ENCODE measurements at places on chromosomes 2 and 18.
A peak's percentile ranks its signal among the peaks of the same experiment; 100 is the strongest.

DNA sequence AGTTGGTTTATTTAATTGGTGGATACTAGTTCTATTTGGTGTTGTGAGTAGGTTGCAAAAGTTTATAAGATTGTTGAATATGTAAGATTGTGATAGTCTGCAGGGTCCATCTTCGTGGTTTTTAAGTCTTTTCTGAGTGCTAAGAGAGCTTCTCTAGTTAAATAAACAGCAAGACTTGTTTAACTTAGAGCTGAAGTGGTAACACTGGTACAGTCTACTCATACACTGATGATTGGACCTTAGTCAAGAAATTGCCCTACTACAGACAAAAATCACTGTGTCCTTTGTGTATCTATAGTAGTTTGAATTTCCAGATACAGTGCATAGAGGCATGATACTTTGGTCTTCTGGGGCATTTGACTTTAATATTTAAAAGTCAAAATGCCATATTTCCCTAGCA lies 94.6 kb downstream of the PHLPP1 start:
- DNase-seq: no peak

DNA sequence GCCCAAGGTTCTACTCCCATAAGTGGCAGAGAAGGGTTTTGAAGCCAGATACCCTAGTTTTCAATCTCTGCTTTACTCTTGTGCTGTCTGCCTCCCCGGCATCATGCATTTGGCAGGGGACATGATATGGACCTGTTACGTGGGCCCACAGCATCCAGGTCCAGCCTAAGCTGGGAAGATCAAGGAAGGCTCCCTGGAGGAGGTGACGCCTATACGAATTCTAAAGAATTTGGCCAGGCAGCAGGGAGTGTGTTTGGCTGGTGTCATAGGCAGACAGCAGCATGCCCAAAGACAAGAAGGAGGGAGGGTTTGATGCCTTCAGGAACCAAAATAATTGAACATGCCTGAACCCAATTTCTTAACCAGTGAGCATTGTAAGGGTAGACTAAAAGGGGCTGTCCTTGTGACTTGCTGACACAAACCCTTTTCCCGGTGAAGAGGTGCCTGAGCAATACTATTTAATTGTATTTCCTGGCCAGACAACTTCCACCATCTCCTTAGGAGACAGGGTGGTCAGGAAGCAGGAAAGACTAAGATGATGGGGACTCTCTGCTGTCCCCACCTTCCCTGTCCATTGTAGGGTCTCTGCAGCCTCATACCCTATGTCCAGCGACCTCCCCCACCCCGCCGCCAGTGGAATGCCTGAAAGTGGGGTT lies 21.3 kb downstream of the NRP2 start:
- DNase-seq: no peak

DNA sequence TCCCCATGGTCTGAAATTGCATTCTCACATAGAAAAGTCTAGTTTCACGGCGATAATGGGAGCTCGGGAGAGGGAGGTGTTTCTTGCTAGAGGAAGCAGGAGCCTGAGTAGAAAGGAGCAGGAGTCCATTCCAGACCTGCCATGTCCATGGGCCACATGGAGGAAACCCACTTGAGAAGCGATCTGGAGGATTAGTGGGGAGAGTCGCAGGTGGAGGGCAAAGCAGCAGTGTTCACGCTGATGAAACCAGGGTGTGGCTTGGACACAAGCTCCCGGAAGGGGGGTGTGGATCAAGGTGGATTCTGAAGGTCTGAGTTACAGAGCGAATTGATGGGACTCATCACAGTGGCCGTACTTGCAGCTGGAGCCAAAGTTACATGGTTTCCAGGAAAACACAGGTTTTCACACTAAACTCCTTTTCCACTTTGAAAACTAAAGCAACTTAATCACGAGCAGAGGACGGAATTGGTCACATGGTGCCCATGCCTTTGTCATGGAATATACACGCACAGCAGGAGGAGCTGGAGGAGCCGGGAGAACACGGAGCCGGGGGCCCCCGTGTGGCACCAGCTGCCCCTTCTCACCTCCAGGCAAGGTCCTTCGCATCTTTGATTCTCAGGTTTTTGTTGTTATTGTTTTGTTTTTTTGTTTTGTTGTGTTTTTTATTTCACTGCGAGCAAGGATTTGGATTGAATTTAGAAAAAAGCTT lies 255.1 kb upstream of the MYT1L start:
- no peak for DNase-seq

DNA sequence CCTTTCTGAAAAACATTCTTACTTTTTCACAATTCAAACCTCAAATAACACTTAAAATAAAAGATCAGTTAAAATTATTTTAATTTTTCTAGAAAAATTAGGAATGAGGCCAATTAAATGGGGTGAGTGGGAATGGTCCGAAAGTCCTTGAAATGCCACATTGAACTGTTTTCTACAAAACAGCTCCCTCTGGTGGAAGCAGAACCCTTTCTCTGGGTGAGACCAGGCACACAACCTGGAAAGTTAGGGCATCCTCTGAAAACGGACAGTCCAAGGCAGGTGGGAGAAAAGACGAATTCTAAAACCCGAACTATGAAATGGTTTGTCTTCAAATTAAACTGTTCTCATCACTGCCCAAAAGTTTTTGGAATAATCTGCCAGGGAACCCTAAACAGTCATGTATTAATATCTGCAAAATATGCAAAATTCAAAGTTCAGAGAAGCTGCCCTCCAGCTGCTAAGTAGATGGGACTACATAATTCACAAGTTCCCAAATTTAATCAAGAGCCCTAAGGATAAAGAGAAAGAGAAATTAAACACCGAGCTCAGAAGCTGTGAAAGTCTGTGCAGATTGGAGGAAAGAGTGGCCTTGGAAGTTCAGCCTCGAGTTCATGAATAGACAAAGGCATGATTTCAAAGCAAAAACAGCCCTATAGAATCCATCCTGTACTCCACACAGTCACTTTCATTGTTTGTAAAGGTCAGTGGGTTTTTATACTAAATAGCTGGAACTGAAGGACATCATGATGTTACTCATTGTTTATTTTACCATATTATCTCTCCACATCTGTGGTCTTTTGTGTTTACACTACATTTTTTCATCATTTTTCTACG lies 108.3 kb downstream of the PIEZO2 start:
- DNase-seq: peak; percentile 63

- peak; percentile 7 for DNase-seq
These were observed 81.8 kb upstream of the CDCA7 start for GRCh38 chr2:173272849-173273248.

DNA sequence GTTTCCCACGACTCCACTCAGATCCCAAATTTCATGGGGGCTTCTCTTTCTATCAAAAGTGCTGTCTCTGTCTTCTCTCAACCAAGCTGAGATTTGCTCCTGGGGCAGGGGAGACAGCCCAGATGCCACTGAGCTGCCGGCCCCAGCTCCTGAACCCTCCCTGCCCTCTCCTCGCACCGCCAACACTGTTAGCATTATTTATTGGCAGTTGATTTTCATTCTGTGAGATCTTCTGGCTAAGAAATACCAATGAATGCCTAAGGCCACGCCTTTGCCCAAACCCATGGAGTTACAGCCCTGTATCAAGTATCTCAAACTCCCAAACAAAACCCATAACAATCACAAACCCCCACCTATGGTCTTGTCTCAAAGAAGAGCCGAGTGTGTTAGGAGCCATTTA lies 153.0 kb upstream of the TWIST2 start:
- no peak for DNase-seq

GRCh38 chr2:109001201-109001600 lies 12.2 kb upstream of the EDAR start:
- DNase-seq: no peak

DNA sequence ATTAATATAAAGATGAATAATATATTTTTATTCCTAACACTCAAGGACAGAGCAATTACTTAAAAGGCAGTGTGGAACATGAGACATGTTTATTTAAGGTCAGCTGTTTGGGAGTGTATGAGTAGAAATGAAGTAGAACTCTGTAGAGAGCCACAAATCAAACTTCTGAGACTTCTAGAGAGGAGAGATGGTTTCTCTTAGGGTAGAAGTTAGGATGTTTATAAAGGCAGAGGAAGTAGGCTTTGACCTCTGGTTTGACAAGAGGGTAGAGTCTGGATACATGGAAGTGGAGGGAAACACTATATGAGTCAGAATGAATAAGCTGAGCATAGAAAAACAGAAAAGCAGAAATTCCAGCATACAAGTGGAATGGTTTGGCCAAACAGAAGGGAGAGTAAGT lies 262.1 kb upstream of the KLHL14 start:
- DNase-seq: no peak

DNA sequence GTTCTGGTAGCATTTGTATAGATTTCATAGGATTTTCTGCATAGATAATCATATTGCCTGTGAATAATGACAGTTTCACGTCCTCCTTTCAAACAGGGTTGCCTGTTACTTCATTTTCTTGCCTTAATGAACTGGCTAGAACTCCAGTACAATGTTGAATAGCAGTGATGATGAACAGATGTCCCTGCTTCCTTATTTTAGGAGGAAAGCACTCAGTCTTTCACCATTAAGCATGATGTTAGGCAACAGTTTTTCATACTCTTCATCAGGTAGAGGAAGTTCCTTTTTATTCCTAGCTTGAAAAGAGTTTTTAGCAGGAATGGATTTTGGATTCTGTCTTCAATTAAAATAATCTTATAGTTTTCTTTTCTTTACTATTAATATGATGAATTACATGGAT lies 39.7 kb downstream of the C2orf76 start:
- no peak for DNase-seq

- DNase-seq: no peak
These were observed 179.5 kb upstream of the PARD3B start for GRCh38 chr2:204365811-204366210.

- peak; percentile 35 for DNase-seq
These were observed 105.1 kb downstream of the DYSF start for GRCh38 chr2:71558300-71559051.

DNA sequence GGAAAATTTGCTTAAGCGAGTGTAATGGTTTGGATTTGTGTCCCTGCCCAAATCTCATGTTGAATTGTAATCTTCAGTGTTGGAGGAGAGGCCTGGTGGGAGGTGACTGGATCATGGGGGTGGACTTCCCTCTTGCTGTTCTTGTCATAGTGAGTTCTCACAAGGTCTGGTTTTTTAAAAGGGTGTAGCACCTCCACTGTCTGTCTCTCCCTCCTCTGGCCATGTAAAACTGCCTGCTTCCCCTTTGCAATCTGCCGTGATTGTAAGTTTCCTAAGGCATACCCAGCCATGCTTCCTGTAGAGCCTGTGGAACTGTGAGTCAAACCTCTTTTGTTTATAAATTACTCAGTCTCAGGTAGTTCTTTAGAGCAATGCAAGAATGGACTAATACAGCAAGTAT lies 6.6 kb downstream of the YIPF4 start:
- no peak for DNase-seq

DNA sequence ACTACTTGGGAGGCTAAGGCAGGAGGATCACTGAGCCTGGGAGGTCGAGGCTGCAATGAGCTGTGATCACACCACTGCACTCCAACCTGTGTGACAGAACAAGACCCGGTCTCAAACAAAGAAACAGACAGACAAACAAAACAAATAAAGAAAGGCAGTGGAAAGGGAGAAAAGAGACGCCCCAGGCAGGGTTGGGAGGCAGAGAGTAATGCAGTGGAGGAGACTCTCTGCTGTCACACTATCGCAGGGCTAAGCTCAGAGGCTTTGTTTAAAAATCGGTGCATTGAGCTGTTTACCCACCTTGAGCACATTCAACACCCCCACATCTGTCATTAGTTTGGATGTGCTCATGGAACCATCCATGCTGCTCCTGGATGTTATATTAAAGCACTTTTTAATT lies 84.2 kb upstream of the RMP24 start:
- DNase-seq: no peak

DNA sequence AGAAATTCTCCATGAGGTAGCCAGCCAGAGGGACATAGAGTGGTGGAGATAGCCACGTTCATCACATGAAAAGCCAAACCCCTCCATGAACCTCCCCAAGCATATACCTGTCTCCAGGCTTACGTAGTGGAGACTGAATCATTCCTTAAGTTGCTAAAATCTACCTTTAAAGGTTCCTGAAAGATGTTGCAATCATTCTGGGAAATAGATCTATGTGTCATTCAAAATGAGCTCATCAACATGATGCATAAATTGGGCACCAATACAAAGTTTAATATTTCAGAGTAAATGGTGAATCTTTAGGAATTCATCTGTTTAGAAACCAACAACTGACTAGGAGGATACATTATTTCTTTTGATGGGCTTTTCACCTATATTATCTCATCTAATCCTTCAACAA lies 362.6 kb upstream of the ID2 start:
- DNase-seq: no peak

GRCh38 chr2:27296481-27296880 lies 11.8 kb downstream of the UCN start:
- peak; percentile 30 for DNase-seq

DNA sequence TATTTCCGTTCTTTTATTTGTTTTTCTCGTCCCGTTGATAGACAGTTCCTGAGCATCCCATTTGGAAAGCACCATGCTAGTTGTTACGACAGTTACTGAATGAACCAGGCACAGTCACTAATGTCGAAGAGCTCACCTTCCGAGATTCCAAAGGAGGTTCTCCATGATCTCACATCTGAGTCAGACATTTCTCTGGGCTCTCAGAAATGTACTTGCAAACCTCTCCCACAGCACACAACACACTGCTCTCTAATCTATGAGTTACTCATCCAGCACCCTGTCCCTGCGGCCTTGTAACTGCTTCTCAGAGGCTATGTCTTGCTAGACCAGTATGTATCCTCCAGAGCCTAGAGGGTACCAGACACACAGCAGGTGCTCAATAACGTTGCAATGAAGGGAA lies 174.7 kb downstream of the DNER start:
- peak; percentile 88 for DNase-seq

GRCh38 chr2:69936906-69937305 lies 22.0 kb downstream of the MXD1 start:
- DNase-seq: no peak

DNA sequence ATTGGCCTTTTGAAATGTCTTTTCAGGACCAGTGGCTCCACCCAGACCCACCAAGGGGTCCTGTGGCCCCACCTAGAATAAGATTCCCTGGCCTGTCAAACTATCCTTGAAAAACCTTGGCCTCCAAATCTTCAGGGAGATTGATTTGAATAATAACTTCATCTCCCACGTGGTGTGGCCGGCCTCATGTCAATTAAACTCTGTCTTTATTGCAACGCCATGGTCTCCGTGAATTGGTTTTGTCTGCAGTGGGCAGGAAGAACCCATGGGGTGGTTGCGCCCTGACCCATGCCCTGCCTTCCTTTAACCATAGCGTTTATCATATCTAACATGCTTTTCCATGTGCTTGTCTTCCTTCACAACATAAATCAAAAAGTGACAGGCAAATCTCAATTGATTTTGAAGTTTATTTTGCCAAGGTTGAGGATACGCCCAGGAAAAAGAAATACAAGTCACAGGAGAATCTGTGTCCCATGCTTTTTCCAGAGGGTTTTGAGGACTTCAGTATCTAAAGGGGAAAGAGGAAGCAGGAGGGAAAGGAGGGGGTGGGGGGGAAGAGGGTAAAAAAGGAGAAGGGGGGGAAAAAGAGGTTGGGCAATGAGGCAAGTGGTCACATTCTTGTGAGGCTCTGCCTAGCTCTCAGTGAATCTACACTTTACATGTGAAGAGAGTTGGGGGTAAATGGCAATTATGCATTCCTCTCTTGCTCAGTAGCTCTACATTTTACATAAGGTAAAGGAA lies 66.5 kb upstream of the CABLES1 start:
- no peak for DNase-seq

- DNase-seq: no peak
These were observed 33.1 kb downstream of the LRRFIP1 start for GRCh38 chr2:237660381-237660900.

- no peak for DNase-seq
These were observed 390.7 kb upstream of the TMEFF2 start for GRCh38 chr2:192585418-192585817.

Data from RPMI7951 (cell line).